Lung (tissue), 17 donors: ENCODE measurements at places on chromosomes 13 and 19. TPM values are rescaled to one million over a fixed set of nuclear protein-coding genes. Genes with fewer than 3 reads are reported as not detected.

DNA sequence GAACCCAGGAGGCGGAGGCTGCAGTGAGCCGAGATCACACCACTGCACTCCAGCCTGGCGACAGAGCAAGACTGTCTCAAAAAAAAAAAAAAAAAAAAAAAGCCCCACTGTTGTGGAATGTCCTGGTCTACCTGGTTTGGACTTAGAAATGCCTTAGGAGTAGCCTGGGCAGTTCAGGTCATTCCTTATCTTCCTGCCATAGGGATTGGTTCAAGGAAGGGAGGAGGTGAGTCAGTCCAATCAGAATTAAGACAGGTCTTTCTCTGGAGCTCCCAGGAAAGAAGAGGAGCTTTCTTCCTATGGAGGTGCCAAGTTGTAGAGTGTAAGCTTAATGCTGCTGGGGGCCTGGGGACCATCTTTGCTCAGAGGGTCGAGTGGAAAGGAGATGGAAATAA, 44.8 kb downstream of the SIPA1L3 start:
- no peak for DNase-seq

GRCh38 chr19:44024900-44025216, 321 bp upstream of the ZNF222 start:
- no peak for DNase-seq

DNA sequence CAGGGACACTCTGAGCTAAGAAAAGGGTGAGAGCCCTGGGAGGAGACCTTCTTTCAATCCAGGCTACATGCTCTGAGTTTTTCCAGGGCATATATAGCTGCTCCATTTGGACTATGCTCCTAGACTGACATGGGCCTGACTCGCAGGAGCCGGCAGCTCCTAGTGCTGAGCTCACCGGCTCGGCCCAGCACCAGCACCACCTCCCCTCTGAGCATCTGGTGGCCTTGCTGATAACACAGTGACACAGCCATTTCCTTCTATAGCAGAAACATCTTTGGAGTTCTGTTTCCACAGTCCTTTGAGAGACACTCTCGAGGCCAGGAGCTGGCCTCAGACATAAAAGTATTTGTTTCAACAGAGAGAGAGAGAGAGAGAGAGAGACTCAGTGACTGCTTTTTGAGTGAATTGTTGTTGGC, 184.9 kb downstream of the TM9SF2 start:
- DNase-seq: no peak

GRCh38 chr13:107882708-107883560, 332.4 kb downstream of the LIG4 start:
- no peak for DNase-seq

- DNase-seq: no peak
These were observed 3.1 kb upstream of the PNMA8C start for GRCh38 chr19:46431824-46432223.

DYRK1B gene
- total RNA-seq: 25.6 TPM

HIPK4 gene
- not detected for total RNA-seq
